ENCODE measurements at places on chromosomes 12 and 14.

- peak; percentile 52 for DNase-seq
Measured at GRCh38 chr14:91229743-91230200, 14.7 kb downstream of the GPR68 start.

GRCh38 chr14:35047976-35048513 is 2.0 kb downstream of the FAM177A1 start:
- no peak for DNase-seq

DNA sequence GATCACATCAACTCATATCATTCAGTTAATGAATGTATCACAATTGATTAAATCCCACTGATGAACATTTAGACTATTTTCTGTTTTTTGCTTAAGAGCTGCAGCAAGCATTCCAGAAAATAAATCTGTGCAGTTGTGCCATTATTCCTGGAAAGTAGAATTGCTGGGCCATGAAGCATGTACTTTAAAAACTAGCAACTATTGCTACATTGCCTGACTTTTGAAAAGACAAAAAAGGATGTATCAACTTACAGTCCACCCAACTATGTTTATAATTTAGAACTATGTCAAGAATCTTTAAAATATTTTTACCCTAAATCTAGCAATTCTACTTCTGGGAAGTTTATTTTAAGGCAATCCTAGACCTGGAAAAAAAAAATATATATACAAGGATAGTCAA is 33.4 kb upstream of the ERGIC2 start:
- DNase-seq = no peak

GRCh38 chr12:116474899-116475298 is 84.3 kb upstream of the MAP1LC3B2 start:
- DNase-seq = no peak

DNA sequence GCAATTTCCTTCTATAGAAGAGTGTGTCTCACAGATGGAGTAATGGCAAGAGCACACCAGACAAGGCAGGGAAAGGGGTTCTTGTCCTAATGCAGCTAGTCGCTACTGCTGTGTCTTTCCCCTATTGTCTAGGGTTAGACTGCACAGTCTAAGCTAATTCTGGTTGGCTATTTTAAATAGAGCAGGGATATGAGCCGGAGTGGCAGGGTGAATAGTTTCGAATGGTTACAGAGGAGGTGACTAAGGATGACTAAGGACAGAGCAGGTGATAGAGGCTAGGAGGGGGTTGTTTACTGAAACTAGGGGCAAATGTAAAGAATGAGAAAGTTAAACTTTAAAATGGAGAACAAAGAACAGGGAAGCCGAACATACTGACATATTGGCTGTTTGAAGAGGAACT is 25.6 kb upstream of the CPNE8 start:
- DNase-seq = no peak

- no peak for DNase-seq
Measured at GRCh38 chr12:51962737-51963136, 11.2 kb downstream of the ACVR1B start.

DNA sequence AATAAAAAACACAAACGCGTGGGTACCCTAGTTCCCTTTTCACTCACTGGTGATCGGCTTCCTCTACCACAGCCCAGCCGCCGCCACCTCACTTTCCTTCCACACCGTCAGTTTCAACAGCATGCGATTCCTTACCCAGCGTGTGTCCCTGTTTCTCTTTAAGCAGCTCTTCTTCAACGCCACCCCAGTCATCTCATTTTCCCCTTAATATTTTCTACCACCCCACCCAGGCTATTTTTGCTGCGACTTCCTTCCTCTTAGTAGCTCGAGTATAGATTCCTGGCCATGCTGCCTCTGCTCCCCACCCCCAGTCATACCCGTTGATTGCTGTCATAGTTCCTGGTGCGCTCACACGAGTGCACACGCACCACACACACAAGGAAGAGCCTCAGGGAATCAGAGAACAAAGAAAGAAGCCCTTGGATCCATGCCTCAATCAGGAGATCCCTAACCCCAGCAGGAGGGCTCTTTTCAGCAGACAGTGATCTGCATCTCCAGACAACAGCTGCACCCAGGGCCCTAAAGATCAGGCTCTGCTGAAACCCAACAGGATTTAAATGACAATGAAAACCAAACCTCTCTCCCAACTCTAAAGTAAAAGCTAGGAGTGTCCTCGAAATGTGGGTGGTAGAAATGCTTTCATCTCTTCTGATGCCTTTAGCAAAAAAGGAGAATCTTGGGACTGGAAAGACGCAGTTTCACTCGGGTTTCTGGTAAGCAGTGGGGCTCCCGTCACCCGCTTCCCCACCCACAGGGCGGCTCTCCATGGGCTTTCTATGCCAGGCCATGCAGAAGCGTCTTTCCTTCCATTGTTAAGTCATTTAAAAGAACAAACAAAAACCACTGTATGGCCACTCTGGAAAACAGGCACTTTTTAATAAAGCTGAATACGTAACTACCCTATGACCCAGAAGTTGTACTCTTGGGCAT is 23.8 kb downstream of the VPS37B start:
- DNase-seq = peak; percentile 54

DNA sequence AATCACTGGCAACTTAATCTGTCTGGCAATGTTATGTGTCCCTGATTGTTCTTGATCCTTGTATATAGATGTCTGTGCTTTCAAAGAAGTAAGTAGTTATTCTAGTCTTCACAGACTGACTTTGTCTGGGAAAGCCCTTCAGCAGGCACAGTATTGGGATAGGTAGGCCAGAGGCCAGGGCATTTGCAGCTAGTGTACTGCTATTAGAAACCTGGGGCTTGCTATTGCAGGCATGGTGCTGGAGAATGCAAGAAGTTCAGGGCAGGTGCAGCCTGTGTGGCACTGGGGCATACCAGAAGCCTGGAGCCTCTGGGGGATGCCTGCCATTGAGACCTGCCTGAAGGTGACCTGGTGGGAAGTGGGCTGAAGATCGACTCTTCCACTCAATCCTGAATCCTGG is 96.3 kb downstream of the TMTC3 start:
- DNase-seq = no peak

GRCh38 chr12:77339610-77340009 is 274.2 kb upstream of the E2F7 start:
- no peak for DNase-seq

- DNase-seq = no peak
Measured at GRCh38 chr14:61598980-61599379, 96.3 kb upstream of the HIF1A start.

GRCh38 chr12:68868043-68868790 is 60.2 kb downstream of the MDM2 start:
- no peak for DNase-seq

- DNase-seq = no peak
Measured at GRCh38 chr12:120093336-120093591, 23.3 kb downstream of the RAB35 start.

DNA sequence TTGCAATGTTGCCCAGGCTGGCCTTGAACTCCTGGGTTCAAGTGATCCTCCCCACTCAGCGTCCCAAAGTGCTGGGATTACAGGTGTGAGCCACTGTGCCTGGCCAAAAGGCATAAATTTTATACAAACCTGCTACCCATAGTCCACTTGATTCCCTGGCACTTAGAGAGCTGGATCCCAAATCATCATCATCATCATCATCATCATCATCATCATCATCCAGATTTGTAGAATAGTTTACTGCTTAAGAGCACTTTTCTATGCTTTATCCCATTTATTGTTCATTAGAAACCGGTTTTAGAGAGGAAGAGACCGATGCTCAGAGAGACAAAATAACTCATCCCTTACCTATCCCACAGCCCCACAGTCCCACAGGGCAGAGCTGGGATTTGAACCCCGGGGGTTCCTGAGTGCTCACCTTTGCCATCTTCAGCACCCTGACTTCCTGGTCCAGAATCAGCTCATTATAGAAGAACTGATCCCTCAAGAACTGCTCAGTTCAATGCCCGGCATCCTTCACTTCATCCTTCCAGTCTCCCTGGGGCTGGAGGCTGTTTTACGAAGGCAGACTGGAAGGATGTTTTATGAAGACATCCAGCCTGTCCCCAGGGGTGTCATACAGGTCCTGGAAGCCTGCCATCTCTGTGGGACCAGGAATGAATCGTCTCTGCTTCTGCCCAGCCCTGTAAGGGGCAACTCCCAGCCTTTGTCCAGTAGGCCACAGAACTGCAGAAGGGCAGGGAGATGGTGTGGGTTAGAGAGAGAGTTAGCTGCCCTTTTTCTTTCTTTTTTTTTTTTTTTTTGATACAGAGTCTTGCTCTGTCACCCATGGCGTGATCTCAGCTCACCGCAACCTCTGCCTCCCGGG is 20.2 kb upstream of the OASL start:
- DNase-seq = no peak

DNA sequence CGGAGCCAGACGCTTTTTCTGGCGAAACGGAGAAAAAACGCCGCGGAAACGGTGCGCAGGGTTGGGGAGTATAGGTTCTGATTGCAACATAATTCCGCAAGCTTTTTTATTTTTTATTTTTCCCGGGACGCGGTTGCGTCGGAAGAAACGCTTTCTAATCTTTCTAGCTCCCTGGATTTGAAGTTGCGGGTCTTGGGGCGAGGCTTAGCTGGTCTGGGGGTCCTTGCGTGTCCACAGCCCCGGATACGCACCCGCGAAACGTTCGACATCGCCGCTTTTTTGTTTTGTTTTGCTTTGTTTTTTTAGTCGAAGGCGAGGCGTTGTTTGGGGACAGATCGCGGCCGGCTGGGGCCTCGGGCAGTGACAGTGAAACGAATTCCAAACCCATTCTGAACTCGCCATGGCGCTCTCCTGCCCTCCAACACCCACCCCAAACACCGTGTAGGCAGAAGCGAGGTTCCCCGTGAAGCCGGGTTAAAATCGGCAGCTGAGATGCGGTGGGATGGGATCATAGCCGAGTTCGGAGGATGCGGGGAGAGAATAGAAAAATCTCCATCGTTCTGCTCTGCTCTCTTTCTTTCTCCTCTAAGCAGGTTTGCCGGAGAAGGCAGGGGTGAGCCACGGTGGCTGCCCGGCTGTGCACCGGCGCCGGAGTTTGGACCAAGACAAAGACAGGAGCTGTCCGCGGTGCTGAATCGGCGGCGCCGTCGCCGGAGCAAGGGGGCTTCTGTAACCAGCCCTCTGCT is 8.1 kb upstream of the LHX5 start:
- DNase-seq = peak; percentile 50

Data from stimulated activated CD4-positive, alpha-beta T cell treated with anti-CD3 and anti-CD28 coated beads, Interleukin-4, amount 100 ng/mL, for 1 hour (primary cell).